Transverse colon (tissue), 4 donors: ENCODE measurements at places on chromosomes 4 and X. TPM values are rescaled to one million over a fixed set of nuclear protein-coding genes. Genes with fewer than 3 reads are reported as not detected.
A peak's percentile ranks its signal among the peaks of the same experiment; 100 is the strongest.

AFP gene
- total RNA-seq, result not detected

RBMX2 gene
- total RNA-seq, result 11.9 TPM

EDA gene
- total RNA-seq, result 7.1 TPM

TRAM1L1 gene
- not detected for total RNA-seq

EOLA1 gene
- 30.7 TPM for total RNA-seq

DNA sequence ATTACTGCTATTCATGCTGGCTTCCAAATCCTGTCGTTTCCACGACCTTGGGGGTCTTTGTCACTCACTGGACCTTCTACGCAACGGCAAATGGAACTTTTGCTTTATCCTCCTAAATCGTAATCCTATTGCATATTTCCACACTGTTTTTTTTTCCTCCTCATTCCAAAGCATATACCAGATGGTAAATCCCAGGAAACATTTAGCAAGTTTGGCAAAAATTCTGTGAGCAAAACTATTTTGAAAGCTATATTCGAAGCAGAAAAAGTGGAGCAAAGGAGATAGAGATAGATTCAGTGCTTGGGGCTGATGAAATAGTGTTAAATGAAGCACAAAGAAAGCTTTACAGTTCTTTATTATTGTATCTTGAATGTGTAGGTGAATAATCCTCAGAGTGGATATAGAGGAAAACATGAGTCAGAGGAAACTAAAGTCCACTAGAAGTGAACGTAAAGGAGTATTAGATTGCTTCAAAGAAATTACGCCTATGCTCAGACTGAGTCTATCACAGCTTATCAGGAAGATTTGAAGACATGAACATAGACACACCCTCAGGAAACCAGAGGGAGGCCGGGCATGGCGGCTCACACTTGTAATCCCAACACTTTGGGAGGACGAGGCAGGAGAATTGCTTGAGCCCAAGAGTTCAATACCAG lies 50.2 kb upstream of the FAM9A start:
- no peak overlapping the region for H3K4me3 ChIP-seq
- H3K4me1 ChIP-seq, result no peaks in the 10 kb centered on the region
- no peaks in the 10 kb centered on the region for H3K27me3 ChIP-seq
- H3K27ac ChIP-seq, result no peak overlapping the region
- DNase-seq, result no peak
- H3K36me3 ChIP-seq, result no peaks in the 10 kb centered on the region

DNA sequence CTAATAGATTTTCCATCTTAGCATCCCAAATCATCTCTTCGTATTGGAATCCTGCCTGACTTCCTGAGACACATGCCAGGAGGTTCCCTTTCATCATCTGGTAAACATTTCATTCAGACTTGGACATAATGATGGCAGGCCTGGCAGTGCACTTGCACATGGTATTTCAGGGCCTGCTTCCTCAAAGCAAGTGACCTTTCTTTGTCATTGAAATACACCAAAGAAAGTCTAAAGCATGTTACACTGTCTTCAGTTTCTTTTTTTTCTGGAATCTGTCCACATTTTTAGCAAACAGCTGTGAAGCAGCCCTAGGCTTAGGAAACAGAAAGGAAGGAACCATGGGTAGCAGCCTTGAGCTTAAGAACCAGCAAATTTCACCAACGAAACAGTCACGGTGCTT lies 205.9 kb upstream of the VCX start:
- no peak overlapping the region for H3K4me3 ChIP-seq
- no peak for DNase-seq
- H3K4me1 ChIP-seq, result no peaks in the 10 kb centered on the region
- no peaks in the 10 kb centered on the region for H3K36me3 ChIP-seq
- H3K27ac ChIP-seq, result no peak overlapping the region
- no peaks in the 10 kb centered on the region for H3K27me3 ChIP-seq

DNA sequence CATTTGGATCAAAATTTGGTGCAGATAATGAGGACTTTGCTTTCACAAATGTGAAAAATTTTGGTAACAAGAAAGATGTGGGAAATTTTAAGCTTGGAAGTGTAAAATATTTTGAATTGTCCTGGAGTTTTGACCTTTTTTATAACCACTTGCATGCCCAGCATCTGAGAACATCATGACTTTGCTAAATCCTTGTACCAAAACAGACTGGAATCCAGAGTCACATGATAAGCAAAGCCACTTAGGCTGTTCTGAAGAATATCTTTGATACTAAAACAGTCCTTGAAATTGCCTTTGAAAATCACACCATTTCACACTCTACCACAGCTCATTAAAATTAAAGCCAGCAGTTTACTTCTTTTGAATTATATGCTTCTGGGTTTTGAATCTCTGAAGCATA lies 2.5 kb upstream of the PPM1K start:
- no peaks in the 10 kb centered on the region for H3K36me3 ChIP-seq
- H3K4me1 ChIP-seq, result peaks cover 16% of the 10 kb centered on the region
- no peak overlapping the region for H3K4me3 ChIP-seq

DNA sequence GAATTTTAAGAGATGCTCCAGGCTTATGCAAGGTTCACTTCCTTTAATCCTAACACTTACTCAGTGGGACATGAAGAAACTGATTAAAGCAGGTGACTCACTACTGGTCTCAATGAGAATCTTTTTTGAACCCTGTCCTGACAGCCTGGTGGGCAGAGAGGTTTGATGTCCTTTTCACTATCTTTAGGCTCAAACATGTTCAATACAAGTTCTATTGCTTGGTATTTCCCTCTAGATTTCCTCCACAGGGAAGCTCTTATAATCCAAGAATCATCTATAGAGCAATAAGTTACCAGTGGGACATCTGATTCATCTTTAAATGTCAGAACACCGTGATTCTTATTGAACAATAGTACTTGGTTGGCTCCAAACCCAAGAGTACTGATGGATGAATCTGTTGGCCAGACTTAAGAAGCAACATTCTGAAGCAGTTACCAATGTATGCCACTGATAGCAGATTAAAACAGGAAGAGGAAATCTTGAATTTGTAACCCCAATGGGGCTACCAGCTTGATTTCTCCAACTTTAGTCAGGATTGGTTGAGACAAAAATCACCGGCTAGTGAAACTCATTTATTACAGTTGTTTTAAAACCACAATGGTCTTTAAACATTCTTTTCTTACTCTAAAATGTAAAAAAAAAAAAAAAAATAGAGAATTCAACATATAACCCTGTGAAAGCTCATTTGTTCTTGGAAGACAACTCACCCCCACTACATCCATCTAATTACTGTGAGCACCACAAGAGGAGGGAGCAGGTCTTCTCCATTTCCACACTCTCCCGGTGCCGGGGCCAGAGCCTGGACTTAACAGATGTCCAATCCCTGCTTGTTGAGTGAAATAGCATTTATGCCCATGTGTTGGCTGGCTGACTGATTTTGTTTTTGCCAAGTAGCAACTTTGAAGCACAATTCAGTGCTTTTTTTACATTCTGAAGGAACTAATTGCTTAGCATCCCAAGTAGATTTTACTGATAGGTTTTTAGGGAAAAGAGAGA lies 43.3 kb downstream of the FGFBP1 start:
- no peaks in the 10 kb centered on the region for H3K4me1 ChIP-seq
- no peak overlapping the region for H3K27ac ChIP-seq
- DNase-seq, result no peak

DNA sequence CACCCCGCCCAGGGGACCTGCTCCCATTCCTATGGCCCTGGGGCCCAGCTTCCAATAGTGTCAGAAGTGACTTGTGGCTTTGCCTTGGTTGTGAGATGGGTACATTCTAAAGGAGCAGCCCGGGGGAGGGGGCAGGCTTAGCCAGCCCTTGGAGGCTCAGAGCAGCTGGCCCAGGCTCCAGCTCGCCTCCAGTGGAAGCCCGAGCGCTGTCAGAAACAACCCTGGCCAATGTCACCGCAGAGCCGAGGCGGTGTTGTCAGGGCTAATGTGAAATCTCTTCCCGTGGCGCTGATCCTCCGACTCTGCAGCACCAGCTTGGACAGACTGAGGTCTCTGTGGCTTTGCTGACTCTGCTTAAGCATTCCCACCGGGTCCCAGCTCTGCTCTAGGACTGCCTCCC lies 29.2 kb upstream of the ZNF81 start:
- no peaks in the 10 kb centered on the region for H3K4me1 ChIP-seq
- no peak overlapping the region for H3K4me3 ChIP-seq
- no peak overlapping the region for H3K27ac ChIP-seq
- H3K27me3 ChIP-seq, result no peaks in the 10 kb centered on the region

DNA sequence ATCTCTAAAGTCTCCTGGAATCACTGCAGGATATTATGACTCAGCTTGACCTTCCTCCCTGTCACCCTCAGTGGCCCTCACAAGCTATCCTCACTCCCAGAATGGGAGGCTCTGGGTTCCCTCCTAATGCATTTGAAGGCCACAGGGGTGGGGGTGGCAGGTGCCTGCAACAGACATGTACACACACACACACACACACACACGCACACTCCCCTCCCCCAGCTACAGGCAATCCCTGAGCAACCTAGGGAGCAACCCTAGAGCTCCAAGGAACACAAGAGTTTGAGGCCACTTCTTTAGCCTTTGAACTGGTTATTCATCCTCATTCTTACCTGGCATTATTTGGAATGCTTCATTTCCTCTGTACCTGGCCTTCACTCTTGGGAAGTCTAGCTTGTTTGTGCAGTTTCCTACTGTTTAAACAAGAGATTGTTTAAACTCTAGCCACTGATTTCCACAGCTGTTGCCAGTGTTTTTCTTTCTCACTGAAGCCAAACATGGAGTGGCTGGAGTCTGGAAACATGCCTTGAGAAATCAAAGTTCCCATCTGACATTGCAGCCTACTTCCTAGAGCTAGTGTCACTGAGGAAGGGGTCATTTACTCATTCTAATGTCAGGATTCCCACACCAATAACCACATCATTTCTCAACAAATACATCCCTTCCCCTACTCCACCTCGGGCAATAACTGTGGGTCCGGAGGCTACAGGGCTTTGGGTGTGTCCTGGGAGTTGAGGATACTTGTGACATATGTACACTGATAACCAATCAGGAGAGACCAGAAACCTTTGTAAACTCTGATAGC lies 37.7 kb downstream of the MAOA start:
- peaks cover 18% of the 10 kb centered on the region for H3K4me1 ChIP-seq
- peak overlapping the region; percentile 53 for H3K27ac ChIP-seq
- H3K27me3 ChIP-seq, result no peaks in the 10 kb centered on the region
- DNase-seq, result no peak

- no peak overlapping the region for H3K4me3 ChIP-seq
- H3K36me3 ChIP-seq, result no peaks in the 10 kb centered on the region
- H3K4me1 ChIP-seq, result no peaks in the 10 kb centered on the region
- no peaks in the 10 kb centered on the region for H3K27me3 ChIP-seq
- no peak for DNase-seq
- H3K27ac ChIP-seq, result no peak overlapping the region
These were observed 33.0 kb upstream of the PGRMC2 start for GRCh38 chr4:128320656-128321055.

DNA sequence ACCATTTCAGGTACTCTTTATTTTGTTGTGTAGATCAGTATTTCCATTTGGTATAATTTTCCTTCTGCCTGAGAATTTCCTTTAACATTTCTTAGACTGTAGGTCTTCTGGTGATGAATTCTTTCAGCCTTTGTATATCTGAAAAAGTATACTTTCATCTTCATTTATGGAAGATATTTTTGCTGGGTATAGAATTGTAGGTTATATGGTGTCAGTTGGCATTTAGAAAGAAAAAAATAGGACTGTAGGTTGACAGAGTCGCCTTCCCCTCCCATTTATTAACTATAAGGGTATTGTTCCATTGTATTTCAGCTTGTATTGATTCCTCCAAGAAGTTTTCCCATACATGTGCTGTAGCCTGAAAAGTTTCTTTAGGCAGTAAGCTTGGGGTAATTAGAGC lies 71.9 kb downstream of the KDM6A start:
- no peak overlapping the region for H3K4me3 ChIP-seq
- no peaks in the 10 kb centered on the region for H3K27me3 ChIP-seq
- no peaks in the 10 kb centered on the region for H3K4me1 ChIP-seq
- no peak for DNase-seq
- no peak overlapping the region for H3K27ac ChIP-seq
